Activated naive CD8-positive, alpha-beta T cell treated with anti-CD3 and anti-CD28 coated beads for 36 hours (primary cell): ENCODE measurements at places on chromosomes 12 and 14. TPM values are rescaled to one million over a fixed set of nuclear protein-coding genes. Genes with fewer than 3 reads are reported as not detected.

- DNase-seq = no peak
Observed at GRCh38 chr14:76948213-76948947, 80.1 kb downstream of the IRF2BPL start.

- no peak for DNase-seq
Observed at GRCh38 chr14:99754141-99755067, 38.8 kb upstream of the EML1 start.

Gene TIMELESS
- total RNA-seq = 57.6 TPM

Gene PTPRR
- not detected for total RNA-seq
